ENCODE measurements at places on chromosomes 4 and X.

GRCh38 chr4:142826503-142827241 lies 19.4 kb downstream of the INPP4B start:
- no peak for DNase-seq

DNA sequence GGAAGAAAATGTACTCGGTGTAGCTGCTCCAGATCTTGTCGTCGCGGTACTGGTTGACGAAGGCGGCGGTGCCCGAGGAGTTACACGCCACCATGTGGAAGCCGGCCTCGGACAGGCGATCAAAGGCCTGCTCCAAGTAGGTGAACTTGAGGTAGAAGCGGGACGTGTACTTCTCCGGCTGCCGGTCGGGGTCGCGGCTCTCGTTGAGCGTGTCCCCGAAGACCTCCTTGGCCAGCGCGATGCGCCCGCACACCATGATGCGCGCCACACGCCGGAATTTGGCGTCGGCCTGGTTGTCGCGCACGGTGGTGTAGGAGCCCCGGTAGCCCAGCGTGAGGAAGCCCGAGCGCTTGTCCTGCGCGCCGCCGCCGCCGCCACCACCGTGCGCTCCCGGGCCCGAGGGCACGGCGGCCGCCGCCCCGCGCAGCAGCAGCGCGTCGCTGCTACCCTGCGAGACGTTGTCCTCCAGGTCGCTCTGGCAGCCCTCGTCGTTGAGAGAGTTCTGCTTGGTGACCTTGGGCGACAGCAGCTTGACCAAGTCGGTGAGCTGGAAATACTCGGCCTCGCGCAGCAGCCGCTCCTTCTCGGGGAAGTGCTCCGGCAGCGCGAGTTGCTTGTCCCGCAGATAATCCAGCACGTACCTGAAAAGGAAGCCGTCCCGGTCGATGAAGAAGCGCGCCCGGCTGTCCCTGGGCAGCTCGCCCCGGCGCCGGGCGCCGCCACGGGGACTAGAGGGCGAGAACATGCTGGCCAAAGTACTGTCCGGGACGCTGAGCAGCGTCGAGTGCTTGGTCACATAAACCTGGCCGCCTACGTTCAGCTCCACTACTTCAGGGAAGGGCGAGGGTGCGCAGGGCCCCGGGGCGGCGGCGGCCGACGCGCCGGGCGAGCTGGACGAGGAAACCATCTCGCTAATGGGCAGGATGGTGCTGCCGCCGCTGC lies 775 bp downstream of the KCTD8 start:
- no peak for DNase-seq

GRCh38 chr4:139903845-139904244 lies 238.2 kb downstream of the MGST2 start:
- no peak for DNase-seq

DNA sequence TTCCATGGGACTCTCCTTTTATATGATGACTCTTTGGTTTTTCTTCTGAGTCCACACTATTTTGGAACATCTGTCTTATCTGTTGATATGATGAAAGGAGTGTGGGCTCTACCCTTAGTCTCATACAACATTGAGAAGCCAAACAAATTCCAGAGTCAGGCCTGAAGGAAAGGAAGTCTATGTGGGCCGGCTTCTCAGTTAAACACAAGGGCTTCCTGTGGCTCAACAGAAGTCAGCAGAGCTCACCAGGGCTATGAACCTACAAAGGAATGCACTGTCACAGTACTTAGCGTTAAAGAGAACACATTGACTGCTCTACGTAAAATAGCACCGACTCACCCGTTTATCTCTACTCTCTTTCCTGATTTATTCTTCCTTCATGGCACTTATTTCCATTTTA lies 641.0 kb upstream of the FRG1 start:
- DNase-seq: no peak

DNA sequence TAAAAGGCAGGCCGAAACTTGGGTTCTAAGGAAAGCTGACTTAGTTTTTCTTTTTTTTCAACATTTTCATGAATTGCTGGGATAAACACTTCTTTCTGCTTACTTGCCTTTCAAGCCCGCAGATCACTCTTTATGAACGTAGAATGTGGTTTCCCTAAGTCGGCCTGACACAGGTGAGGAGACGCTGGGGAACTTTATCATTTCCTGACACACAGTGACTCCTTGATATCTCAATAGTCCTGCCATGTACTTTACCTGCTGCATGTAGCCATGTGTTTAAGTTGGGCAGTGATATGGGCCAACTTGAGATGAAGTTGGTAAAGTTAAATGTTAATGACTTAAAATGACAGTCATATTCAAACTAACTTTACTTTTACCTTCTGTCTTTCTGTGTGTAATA lies 26.6 kb upstream of the SNCA start:
- DNase-seq: no peak

GRCh38 chr4:20544645-20545044 lies 155.6 kb upstream of the PACRGL start:
- peak; percentile 64 for DNase-seq

DNA sequence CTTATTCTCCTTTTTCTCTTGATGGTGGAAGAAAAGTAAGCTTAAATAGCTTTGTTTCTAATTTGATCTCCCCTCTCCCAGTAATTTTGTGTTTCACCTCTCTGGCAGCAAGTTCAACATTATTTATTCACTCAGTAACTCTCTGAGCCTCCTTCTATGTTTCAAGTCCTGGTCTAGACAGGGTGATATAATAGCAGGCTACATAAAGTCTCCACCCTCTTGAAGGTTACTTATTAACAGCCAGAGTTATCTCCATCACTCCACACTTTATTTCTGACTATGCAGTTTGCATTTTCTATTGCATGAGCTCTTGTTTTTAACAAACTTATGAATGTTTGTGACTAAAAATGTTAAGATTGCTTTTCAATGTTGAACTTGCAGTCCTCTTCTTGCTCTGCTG lies 17.8 kb upstream of the ANOS1 start:
- no peak for DNase-seq

GRCh38 chr4:169059306-169060211 lies 49.5 kb upstream of the CBR4 start:
- DNase-seq: peak; percentile 45

- DNase-seq: no peak
Measured at GRCh38 chrX:10158279-10159144, 1.7 kb downstream of the CLCN4 start.

- no peak for DNase-seq
Measured at GRCh38 chrX:132407691-132408090, 81.1 kb downstream of the MBNL3 start.

GRCh38 chrX:105502336-105502735 lies 281.8 kb upstream of the TEX13A start:
- peak; percentile 30 for DNase-seq

DNA sequence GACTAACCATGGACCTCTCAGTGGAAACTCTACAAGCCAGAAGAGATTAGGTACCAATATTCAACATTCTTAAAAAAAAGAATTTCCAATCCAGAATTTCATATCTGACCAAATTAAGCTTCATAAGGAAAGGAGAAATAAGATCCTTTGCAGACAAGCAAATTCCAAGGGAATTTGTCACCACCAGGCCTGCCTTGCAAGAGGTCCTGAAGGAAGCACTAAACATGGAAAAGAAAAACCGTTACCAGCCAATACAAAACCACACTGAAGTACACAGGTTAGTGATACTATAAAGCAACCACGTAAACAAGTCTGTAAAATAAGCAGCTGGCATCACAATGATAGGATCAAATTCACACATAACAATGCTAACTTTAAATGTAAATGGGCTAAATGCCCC lies 156.6 kb downstream of the FAM13A start:
- peak; percentile 62 for DNase-seq

GRCh38 chrX:63744850-63745394 lies 40.1 kb downstream of the ARHGEF9 start:
- DNase-seq: no peak

DNA sequence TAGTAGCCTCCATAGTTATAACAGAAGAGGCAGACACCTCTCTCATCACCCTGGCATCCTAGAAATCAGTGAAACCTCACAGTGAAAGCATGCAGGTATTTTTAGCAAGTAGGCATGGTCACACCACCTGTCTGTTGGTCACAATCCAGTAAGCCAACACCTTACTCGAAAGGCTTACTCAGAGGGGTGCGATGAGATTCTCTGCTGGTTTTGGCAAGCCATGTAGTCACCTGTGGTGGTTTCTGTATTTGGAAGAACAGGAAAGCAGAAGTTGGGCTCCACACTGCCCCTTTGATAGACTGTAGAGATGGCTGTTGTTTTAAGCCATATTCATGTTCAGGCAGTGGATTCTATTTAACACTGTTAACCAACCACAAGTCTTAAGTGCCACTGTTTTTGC lies 134.7 kb downstream of the DCLK2 start:
- no peak for DNase-seq

GRCh38 chr4:74969507-74970474 lies 36.9 kb downstream of the PARM1 start:
- DNase-seq: no peak

DNA sequence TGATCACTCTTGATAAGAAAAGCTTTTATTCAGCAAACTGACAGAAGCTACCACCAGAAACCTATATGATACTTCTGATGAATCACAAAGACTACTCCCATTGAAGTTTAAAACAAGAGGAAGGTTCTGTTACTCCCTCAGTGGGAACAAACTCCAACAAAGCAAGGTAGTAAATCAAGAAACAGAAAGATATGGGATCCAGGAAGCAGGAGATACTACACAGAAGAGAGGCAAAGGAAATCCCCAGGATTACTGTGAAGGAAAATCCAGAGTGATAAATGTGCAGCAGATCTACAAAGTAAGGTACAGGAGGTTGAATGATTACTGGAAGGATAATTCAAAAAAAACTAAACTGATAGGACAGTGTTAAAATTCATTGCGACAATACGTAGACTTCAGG lies 222.4 kb downstream of the HHIP start:
- no peak for DNase-seq

DNA sequence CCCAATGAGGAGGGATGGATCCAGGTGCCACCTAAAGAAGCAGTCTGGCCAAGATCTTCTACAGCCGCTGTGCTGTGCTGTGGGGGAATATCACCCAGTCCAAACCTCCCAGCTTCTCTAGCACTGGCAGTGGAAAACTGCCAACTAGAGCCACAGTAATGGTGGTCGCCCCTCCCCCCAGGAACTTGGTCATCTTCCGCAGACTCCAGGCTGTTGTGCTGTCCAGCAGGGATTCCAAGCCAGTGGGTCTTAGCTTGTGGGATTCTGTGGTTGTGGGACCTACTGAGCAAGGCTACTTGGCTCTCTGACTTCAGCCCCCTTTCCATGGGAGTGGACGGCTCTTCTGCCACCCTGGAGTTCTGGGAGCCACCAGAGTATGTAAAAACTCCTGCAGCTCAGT lies 18.2 kb downstream of the GPRASP1 start:
- DNase-seq: no peak

- DNase-seq: no peak
Measured at GRCh38 chr4:59161249-59161648, 2038.9 kb upstream of the ADGRL3 start.

- peak; percentile 62 for DNase-seq
Measured at GRCh38 chr4:2482693-2483092, 13.8 kb downstream of the RNF4 start.

DNA sequence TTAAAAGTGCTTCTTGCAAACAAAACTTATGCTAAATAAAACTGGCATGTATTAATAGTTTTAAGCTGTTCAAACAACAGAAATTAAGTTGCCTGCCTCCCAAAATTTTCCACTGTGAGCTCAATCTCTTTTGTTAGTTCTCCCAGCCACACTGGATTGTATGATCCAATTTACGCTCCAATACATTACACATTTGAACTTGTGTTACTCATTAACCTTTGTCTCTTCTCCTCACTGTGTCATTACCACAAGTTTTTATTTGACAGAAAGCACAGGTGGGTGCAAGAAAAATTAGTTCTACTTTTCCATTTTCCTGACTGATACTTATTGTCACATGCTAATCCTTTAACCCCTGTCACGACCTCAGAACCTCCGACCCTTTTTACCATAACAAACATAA lies 55.5 kb downstream of the SHISA3 start:
- no peak for DNase-seq

DNA sequence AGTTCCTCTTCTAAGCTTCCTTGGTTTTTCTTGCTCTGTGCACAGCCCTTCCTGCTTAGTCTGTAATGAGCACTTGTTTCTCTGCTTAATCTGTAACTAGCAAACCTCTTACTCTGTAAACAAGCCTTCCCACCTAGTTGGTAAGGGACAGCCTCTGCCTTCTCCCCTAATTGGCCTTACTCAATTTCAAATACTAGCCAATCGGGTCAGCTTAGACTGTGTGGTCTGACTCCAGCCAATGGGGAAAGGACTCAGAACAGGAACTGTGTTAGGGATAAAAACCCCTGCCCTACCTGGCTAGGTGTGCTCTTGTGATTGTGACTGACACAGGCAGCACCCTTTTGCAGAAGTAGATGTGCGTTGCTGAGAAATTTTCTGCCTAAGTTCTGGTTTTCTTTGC lies 136.5 kb upstream of the AADAT start:
- DNase-seq: no peak

- peak; percentile 26 for DNase-seq
Measured at GRCh38 chr4:156901871-156902270, 69.7 kb downstream of the PDGFC start.

- DNase-seq: peak; percentile 39
Measured at GRCh38 chr4:55069248-55069647, 56.1 kb downstream of the KDR start.

DNA sequence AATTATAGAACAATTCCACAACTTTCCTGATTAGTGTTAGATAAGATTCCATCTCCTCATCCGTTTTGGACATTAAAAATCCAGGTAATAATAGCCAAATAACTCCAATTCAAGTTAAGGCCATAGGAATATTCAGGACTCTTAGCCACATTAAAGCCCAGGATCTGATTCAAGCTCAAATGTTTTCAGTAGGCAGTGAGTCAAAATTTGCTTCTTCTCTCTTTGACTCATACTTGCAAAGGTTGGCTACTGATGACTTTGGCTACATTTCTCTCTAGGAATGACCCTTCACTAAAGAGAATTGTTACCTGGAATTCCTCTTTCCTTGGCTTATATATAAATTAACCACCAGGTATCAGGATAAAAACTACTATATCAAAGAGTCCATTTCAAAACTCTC lies 354.9 kb upstream of the HS3ST1 start:
- no peak for DNase-seq

GRCh38 chrX:70168238-70169188 lies 8.8 kb upstream of the DGAT2L6 start:
- DNase-seq: peak; percentile 78

DNA sequence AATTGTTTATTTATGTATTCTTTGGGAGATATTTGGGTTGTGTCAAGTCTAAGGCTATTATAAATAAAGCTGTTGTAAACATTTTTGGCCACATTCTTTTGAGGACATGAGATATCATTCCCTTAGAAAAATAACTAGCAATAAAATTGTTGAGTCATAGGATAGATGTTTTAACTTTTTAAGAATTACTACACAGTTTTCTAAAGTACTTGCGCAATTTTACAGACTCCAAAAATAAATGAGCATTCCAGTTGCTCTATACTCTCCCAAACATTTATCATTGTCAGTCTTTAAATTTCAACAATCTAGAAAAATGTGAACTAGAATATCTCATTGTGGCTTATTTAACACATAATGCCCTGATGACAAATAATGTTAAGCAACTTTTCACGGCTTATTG lies 189.1 kb upstream of the ADGRL3 start:
- DNase-seq: peak; percentile 12

DNA sequence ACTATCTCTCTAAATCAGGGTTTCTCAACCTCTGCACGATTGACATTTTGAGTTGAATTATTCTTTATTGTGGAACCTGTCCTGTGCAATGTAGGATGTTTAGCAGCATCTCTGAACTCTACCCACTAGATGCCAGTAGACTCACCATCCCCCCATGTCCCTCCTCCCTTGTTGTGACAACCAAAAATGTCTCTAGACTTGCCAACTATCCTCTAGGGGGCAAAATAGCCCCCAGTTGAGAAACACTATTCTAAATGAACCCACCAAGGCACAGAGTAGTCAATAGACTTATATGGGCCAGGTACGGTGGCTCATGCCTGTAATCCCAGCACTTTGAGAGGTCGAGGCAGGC lies 49.1 kb upstream of the GAB1 start:
- DNase-seq: no peak

Measured in fibroblast of upper back skin (primary cell).